Chondrocyte (in vitro differentiated cells): ENCODE measurements at places on chromosomes 1 and 21. TPM values are rescaled to one million over a fixed set of nuclear protein-coding genes. Genes with fewer than 3 reads are reported as not detected.

DNA sequence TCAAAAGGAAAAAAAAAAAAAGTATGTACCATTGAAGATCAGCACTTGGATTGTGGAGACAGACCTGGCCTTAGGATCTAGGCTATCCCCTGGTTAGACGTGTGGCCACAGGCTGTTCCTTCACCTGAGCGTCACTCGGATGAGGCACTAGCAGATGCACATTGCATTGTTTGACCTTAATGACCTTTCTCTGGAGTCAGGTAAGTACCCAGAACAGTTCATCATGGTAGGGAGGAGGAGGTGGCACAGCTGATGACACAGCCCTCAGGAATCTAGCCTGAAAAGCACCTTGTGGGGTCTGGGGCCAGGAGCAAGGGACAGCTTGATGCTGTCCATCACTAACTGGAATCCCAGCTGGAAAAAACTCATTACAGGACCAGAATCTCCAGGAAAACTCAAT, 21.2 kb downstream of the NECAP2 start:
- H3K4me3 ChIP-seq, result no peak overlapping the region
- no peak overlapping the region for H3K27ac ChIP-seq
- peaks cover 10% of the 10 kb centered on the region for H3K4me1 ChIP-seq
- no peaks in the 10 kb centered on the region for H3K27me3 ChIP-seq
- peak; percentile 12 for DNase-seq

DNA sequence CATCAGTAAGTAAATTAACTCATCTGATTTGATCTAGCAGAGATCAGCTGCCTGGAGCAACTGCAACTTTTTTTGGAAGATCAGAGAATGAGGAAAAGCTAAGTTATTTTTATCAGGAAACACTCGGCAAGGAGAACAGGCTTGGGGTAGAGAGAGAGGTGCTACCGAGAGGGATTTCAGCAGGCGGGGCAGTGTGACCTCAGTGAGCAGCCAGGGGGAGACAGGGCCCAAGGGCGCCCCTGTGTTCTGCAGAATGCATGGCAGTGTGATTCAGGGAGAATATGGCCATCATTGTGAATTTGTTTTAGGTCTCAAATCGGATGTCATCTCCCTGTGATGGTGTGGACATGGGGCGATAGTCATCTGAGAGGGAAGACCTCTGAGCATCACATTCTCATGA, 484.1 kb upstream of the VAMP3 start:
- no peaks in the 10 kb centered on the region for H3K27me3 ChIP-seq
- H3K27ac ChIP-seq, result no peak overlapping the region
- no peak for DNase-seq
- no peak overlapping the region for H3K4me3 ChIP-seq
- H3K36me3 ChIP-seq, result peaks cover 4% of the 10 kb centered on the region
- H3K4me1 ChIP-seq, result peaks cover 25% of the 10 kb centered on the region

MMEL1 gene
- total RNA-seq, result 0.62 to 0.92 TPM in 2 of 3 replicates, not detected in the other

LCE2B gene
- not detected in 3 replicates for total RNA-seq

ENAH gene
- total RNA-seq, result 208 to 457 TPM (median 434 TPM) in 3 replicates
